ENCODE measurements at places on chromosomes 16 and 17.

DNA sequence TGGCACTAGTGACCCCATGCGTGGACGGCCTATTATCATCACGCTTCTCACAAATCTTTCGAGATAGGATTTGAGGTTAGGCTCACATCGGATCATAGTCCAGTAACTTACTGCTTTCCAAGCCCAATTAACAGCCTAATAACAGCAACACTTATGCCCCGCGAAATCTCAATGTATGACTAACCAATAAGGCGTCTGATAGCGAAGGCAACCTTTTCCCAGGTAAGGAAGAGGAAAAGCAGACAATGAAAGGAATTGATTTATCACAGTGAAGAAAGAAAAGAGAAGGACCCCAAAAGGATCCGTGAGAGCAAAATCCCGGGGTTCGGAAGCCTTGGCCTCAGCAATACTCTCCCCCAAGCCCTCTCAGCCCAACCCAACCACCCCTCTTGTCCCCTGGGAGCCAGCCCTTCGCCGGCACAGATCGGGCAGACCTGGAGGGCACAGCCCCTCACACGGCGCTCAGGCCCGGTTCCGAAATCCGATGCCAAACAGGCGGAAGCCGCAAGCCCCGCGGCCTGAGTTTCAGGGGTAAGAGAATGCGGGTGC, 534 bp downstream of the GPATCH8 start:
- DNase-seq = no peak

- peak; percentile 77 for DNase-seq
These were observed 498 bp upstream of the PLEKHG4 start for GRCh38 chr16:67278773-67279295.

DNA sequence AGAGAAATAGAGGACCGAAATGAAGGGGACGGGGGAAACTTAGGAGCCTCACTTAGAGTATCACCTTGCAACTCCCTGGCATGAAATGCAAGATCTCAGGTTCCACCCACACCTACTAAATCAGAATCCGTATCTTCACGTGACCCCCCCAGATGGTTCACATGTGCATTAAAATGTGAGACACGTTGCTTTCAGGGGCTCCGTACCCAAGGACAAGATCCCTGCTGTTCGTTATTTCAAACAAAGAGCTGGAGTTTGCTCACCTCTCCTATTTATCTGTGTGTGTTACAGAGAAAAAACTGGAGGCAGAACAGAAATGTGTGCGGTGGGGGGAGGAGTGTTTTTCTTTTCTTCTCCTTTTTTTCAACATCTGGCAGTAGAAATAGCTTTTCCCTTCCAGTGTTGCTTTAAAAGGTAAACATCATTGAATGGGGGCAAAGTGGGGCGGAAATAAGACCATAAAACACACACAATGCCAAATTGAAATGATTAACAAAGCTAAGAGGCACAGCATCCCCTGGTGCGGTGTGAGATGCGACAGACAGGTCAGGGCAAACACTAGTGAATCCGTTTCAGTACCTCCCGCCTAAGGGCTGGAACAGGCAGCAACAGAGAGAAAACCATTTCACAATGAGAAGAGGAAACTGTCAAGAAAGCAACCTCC, 145.4 kb downstream of the SOX9 start:
- no peak for DNase-seq

- no peak for DNase-seq
These were observed 918 bp upstream of the NLRC3 start for GRCh38 chr16:3578121-3578520.

- no peak for DNase-seq
These were observed 23.5 kb downstream of the GTF3C1 start for GRCh38 chr16:27526180-27526579.

GRCh38 chr17:10368561-10368960, 4.2 kb downstream of the MYH13 start:
- DNase-seq = no peak

- DNase-seq = no peak
These were observed 12.3 kb downstream of the TMEM100 start for GRCh38 chr17:55710410-55710809.

GRCh38 chr16:88508868-88509748, 56.0 kb downstream of the ZFPM1 start:
- no peak for DNase-seq

- DNase-seq = no peak
These were observed 123.8 kb downstream of the GOSR1 start for GRCh38 chr17:30600830-30601494.

DNA sequence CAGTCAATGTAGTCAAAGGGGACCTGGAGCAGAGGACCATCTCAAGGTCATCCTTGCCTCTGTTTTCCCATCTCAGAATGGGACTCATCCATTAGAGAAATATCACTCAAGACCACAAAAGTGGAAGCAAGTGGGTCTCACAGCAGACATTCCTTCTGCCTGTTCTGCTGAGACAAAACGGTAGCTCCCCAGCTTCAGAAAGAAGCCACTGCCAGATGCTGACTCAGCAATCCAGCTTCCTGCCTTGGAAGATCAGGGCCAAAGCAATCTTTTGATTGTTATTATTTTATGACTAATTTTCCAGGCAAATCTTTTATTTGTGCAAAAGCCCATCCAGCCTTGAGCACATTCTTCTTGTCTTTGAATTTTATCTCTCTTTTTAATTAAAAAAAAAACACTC, 86.8 kb downstream of the CCT6B start:
- no peak for DNase-seq

DNA sequence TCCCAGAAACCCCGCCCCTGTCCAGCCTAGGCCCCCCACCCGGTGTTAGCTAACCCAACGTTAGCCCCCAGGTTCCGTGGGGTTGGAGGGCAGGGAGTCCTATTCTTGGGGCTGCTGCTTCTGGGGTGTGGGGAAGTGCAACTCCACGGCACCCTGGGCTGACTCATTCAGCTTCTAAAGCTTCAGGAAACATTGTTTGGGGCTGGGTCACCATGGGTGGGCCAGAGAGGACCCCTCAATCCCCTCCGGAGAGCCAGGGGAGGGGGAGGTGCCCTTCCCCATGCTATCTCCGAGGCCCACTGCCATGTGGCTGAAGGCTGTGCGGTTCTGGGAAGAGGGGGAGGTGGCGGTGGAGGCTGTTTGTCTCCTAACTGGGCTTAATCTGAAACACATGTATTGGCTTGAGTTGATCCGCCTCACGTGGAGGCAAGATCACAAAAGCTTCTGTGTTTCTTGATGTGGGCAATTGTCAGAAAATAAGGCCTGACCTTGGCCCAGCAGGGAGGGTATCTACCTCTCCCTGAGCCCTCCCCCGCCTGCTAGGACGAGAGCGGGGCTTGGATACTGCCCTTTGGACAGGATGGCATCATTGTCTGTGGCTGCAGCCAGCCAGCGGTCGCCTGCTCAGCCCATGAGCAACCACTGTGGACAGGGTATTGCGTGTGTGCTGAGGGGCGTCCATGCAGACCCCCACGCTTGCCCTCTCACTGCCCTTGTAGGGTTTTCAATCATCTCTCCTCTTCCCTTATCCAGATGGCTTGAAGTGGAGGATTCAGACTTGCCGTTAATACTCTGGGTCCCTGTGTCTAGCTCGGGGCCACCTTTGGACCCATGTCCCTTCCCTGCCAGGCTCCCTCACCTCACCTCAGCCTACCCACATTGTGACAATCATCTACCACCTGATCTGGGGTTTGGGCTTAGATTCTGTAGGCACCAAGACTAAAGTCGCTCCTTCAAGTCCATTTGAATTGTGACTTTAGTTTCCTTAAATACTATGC, 1.3 kb downstream of the SERPINF1 start:
- DNase-seq = no peak

DNA sequence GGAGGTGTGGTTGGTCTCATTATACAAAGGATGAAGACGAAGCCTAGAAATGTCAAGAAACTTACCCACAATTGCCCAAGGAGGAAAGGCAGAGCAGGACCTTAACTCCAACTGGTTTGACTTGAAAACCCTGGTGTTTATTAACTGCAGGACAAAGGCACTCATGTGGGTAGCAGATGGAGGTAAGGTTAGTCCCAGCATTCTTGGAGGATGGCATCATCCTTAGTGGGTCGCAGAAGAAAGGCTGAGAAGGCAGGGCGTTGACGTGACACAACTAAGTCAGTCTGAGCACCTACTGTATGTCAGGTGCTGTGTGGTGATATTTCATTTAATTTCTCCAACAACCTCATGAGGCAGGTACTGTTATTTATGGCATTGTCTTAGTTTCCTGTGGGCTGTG, 101.3 kb downstream of the HAPSTR1 start:
- no peak for DNase-seq

DNA sequence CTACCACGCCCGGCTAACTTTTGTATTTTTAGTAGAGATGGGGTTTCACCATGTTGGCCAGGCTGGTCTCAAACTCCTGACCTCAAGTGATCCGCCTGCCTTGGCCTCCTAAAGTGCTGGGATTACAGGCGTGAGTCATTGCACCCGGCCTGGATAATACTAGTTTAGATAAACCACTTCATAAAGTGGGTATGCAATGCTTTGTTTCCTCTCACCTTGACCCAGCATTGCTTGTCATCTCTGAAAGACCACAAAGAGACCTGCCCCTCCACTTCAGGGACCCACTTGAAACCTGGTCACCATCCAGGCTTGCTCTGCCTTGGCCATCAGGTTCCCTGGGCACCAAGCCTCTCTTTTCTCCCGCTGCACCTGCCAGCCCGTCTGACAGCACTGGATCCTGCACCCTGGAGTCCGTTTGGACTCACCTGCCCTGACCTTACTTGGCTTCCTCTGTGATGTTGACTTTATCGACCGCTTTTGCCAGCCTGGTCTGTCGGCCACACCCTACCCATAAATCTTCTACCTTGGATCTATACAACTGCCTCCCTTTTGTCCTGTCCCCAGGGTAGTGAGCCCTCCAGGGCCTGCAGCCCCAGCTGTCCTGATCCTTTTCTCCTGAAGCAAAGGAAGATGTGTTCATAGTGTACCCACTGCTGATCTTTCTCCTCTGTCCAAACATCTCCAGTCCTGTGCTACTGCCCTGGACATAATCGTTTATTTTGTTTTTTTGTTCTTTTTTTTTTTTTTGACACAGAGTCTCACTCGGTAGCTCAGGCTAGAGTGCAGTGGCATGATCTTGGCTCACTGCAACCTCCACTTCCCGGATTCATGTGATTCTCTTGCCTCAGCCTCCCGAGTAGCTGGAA, 12.7 kb upstream of the ZG16 start:
- no peak for DNase-seq

DNA sequence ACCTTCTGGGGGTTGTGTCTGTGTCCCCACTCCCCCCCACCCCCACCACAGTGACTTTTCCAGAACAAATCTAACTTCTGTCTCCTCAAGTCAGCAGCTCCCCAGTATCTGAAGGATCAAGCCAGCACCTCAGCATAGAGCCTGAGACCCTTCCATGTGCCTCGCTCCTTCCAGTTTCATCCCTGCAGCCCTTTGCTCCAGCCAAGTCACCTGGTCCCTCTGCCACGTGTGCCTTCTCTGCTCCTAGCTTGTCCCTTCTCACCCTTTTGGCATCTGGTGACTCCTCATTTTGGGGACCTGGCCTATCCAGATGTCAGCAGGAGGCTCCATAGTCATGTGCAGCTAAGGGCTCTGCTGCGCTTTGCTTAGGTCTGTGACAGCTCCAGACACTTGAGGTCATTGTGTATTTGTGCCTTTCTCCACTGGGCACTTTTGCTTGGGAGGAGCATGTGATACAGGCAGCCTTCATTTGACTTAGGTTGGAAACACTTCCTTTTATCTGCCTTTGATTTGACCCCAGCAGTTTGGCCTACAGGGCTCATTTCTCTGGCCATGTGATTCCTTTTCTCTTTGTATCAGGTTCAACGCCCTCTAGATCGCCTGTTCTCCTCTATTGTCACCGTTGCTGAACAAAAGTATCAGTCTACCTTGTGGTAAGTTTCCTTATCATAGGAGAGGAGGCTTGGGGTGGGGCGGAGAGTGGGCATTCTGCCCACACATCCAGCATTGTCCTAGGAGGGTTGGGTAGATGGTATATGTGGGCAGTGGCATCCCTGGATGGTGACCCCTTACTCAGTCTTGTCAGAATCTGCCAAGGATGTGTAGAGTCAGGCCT, 7.1 kb upstream of the NFATC3 start:
- DNase-seq = no peak

- DNase-seq = no peak
These were observed 10.0 kb downstream of the TUFM start for GRCh38 chr16:28835864-28836760.

GRCh38 chr16:47055136-47055885, 81.8 kb upstream of the DNAJA2 start:
- DNase-seq = no peak

GRCh38 chr17:7238420-7239090, 702 bp downstream of the PHF23 start:
- DNase-seq = no peak

DNA sequence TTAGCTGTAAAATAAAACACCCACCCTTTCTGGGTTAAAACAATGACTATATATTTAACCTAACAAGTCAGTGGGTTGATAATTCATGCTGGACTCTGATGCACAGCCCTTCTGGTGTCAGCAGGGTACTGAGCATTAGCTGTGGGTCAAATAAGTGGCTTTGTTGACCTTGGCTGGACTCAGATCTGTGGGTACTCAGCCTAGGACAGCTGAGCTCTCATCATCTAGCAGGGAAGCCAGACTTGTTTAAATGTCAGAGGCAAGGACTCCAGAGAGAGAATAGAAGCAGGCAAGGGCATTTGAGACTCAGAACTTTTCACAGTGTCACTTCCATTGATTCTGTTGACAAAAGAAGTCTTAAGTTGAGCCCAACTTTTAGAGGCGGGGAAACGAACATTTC, 1063.8 kb upstream of the CDH8 start:
- no peak for DNase-seq

- no peak for DNase-seq
These were observed 8.2 kb downstream of the PLD2 start for GRCh38 chr17:4815043-4815675.

- DNase-seq = no peak
These were observed 22.4 kb upstream of the ABCC3 start for GRCh38 chr17:50612281-50612680.

DNA sequence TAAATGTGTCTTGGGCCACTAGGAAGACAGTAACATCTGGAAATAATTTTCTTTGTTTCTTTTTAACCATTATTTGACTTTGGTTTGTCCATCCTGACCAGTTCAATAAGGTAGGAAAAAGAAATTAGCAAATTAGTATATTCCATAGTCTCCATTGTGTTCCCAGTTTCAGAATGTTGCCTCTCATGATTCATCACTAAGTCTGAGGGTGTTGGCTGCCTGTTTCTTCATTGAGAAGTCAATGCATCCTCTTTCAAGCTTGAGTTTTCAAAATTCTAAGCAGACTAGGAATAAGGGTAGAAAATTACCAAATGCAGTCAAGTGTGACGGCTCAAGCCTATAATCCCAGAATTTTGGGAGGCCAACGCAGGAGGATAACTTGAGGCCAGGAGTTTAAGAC, 41.9 kb downstream of the ZFHX3 start:
- no peak for DNase-seq

- DNase-seq = no peak
These were observed 17.2 kb upstream of the RBFOX3 start for GRCh38 chr17:79627766-79628690.

GRCh38 chr17:32870969-32871368, 6.0 kb downstream of the MYO1D start:
- no peak for DNase-seq

DNA sequence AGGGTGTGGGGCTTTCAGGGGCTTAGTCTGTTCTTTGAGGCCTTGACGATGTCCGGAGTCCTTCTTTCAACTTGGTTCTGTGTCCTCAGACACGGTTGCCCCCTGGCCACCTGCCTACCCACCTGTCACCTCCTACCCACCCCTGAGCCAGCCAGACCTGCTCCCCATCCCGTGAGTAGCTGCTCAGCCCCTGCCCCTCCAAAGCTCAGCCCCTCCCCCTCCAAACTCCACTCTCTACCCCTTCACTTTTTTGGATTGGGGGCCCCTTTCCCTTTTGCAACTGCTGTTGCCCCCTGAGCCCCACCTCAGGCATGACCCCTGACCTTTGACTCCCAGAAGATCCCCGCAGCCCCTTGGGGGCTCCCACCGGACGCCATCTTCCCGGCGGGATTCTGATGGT, 1.2 kb downstream of the LAT start:
- no peak for DNase-seq

Measured in 8988T (cell line).